ENCODE measurements at places on chromosomes 11 and 22.

DNA sequence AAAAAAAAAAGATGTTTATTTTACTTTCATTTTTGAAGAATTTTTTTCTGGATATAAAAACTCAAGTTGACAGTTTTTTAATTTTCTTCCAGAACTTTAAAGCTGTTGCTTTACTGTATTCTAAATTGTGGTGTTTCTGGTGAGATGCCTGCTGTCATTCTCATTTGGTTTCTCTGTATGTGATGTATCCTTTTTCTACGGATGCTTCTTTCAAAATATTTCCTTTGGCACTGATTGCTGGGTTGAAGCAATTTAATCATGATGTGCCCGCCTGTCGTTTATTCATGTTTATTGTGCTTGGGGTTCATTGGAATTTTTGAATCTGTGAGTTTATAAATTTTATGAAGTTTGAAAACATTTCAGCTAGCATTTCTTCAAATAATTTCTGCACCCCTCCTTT is 29.4 kb upstream of the CTSD start:
- no peak for DNase-seq

GRCh38 chr11:20097319-20098221 is 62.7 kb downstream of the DBX1 start:
- no peak for DNase-seq

DNA sequence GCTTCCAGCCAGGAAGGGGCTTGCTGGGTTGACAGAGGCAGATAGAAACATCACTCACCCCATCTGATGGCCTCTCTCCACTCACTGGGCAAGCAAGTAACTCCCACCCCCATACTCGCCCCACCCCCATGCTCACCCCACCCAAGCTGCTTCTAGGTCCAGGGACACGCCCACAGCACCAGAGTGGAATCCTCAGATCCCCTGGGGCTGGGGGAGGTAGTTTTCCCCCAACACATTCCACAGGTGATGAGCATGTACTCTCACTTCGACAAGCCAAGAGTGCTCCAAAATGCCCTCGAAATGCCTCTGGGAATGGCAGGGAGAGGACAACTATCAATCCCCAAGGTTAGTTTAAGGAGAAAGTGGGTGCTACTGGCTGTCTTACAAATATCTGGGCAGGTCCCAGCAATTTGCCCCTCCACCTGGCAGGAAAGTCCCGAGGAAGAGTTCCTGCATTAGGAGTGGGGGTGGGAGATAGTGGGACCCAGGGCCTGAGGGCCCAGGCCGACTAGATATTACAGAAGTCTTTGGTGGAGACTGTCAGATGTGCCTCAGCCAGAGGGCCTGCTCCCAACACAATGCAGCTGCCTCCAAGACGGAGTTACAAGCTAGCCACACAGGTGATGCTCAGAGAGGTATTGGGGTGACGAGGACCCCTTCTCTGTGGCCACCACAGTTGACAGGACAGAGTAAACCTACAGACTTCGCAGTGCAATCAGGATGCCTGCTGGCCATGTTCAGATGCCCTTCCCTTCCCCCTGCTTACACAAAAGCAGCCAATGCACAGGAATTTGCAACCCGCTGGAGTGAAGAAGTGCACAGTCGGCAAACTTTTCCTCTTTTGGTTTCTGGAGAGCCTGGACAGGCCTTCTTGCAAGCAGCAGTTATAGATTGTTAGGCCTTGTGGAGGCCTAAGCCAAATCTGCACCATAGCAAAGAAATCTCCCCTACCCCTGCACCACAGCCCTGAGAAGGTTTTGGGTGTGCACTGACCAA is 2.9 kb upstream of the LMO1 start:
- no peak for DNase-seq

GRCh38 chr11:73998846-73999575 is 9.9 kb downstream of the UCP3 start:
- DNase-seq: no peak

- DNase-seq: no peak
These were observed 43.8 kb downstream of the NAT10 start for GRCh38 chr11:34149274-34149673.

Measured in D721Med (cell line).